C1 segment of cervical spinal cord (tissue), 14 donors: ENCODE measurements at places on chromosomes 1 and 21.

GRCh38 chr1:202624088-202624780 is 86.0 kb downstream of the SYT2 start:
- no peak for DNase-seq

DNA sequence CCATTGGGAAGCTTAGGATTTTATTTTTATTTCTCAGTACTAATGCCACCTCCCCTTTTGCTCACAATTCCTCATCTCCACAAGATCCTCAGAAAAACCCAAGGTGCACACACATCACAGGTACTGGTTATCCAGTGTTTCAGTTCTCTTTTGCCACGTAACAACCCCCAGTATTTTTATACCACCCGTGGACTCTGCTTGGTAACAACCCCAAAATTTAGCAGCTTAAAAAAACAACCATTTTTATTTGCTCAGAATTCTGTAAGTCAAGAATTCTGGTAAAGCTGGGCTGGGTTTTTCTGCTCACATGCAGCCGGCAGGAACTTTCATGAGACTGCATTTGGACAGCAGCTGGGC is 180.0 kb downstream of the KAZN start:
- DNase-seq = no peak

DNA sequence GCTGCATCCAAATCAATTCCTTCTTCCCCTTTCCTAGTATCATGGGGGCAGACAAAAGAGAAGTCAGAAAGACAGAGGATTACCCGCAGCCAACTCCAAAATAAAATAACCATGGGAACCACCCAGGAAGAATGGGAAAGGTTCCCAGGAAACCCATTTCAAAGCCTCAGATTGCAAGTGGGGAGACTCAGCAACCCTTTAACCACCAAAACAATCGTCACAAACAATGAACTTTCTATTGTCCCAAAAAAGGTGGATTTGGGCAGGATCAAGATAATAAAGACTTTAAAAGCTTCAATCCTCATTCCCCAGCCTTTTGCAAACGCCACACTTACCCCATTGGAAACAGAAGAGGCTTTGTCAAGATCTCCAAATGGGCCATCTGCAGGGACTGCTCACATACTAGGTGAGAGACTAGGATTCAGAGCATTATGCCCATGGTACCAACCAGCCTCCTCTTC is 5.1 kb downstream of the TIAM1 start:
- no peak for DNase-seq

DNA sequence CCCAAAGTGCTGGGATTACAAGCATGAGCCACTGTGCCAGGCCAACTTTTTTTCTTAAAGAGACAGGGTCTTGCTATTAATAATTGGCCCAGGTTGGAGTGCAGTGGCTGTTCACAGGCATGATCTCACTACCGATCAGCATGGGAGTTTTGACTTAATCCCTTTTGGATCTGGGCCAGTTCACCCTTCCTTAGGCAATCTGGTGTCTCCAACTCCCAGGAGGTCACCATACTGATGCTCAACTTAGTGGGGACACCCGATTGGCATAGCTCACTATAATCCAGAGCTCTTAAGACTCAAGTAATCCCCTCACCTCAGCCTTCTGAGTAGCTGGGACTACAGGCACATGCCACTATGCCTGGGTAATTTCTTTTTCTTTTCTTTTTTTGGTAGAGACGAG is 64.2 kb upstream of the SCYL3 start:
- no peak for DNase-seq

DNA sequence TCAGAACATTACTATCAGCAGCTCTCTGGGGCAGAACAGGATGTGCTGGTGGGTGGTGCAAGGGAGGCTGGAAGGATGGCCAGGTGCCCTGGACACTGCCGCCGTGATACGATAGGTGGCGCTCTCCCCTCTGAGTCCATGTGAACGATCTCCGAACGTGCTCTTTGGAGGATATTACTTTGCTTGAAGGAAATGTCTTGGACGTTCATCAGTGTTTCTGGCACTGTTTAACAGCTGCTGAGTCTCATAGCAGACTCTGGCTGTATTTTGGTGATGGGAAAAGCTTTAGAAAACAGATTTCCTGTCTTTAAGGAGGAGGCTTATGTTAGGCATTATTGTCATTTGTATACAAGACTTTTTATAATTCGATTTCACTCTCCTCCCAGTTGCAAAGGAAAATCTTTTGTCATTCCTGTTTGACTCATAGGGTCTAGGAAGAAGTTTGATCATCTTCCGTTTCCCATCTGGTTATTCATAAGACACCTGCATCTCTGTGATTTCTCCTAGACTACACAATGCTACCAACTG is 386.2 kb upstream of the ADGRL2 start:
- no peak for DNase-seq

DNA sequence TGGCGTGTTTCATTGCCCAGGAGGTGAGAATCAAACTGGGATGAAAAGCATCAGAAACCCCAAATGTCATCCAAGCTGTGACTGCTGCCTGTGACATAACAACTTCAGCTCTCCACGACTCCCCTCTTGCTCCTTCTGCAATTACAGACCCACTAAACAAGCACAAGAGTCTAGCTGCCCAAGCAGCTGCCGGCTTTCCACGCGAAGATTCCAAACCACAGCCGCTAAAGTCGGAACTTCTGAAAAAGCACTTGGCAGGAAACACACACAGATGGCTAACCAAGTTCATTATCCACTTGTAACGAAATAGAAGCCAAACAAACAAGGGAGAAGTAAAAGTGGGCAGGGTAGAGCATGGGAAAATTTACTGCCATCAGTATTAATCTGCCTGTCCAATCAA is 198.1 kb downstream of the SLC35F3 start:
- DNase-seq = no peak

DNA sequence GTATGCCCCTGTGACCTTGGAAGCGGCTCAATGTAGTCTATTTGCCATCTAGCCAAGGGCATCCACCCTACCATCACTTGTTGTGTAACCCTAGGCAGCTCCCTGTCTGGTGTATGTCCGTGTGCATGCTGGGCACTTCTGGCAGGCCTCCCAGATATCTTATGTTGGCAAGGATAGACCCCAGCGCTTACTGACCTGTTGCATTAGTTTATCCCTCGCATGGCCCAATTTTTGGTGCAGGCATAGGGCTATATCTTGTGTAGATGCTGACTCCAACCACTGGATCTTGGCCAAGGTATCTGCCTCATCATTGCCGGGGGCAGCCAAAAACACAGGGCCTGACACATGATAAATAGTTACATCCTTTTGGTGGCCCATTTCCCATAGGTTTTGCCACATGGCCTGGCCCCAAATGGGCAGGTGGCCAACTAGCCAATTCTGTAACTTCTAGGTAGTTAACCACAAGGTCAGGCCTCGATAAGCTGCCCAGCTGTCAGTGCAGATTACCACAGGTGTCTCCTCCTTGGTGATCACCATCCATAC is 14.0 kb upstream of the TBX19 start:
- DNase-seq = no peak

GRCh38 chr1:230797942-230798365 is 50.8 kb downstream of the CAPN9 start:
- DNase-seq = peak; percentile 55

DNA sequence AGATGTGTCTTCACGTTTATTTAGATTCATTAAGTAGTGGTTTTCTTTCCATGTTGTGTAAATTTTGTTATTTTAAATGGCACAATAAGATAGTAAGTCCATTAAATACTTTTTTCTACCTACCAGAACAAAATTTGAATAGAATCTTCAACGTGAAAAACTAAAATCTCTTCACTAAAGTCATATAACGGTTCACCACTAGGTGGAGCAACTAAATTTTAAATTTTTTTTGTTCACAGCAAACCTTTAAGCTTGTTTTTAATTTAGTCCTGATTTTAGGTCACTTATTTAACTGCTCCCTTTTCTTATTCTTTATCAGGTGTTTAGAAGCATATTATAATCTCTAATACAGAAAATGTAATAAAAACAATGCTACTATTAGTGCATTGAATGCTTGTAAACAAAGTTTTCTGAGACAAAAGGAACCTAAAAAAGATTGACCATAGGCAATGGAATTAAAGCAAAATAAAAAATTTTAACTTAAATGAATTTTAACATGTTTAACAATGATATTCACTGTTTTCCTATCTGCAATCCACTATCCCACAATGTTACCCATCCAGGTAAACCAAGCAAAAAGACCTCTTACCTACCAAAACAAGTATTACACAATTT is 28.3 kb upstream of the PKN2 start:
- peak; percentile 1 for DNase-seq

DNA sequence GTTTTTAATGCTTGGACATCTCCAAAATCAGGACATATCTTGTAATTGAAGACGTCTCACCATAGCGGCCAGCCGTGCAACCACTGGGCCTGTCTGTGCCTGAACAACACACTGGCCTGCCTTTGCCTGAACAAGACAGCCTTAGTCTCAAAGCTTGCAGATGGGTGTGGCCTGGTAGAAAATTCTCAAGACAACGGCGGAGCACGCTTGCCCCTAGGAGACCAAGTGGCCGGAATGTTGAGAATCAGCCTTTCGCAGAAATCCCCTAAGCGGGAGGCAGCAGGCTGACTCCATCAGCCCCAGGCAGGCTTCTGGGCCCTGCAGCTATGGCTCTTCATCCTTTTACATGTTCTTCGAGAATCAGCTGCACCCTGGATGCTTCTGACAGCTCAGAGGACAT is 98.0 kb upstream of the C1orf174 start:
- no peak for DNase-seq

- DNase-seq = no peak
Observed at GRCh38 chr1:73765551-73766233, 432.3 kb downstream of the LRRIQ3 start.

DNA sequence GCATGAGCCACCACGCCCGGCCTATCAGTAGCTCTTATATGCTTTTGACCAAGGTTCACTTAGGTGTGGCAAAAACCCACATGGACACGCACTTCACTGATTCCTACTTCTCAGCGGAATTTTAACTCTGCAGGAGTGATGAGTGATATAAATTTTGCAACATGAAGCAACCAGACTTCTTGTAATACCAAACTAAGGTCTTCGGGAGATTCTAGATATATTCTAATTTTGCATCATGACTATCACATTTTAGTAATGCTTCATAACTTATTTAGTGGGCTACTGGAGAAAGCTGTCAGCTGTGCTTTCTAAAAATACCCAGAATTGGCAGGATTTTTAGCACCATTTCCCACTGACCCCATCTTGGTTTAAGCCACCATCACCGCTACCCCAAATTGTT is 27.8 kb downstream of the RHCE start:
- DNase-seq = no peak

- no peak for DNase-seq
Observed at GRCh38 chr1:41504114-41505035, 19.9 kb upstream of the EDN2 start.

GRCh38 chr1:157274698-157275534 is 136.7 kb upstream of the ETV3 start:
- DNase-seq = no peak

- peak; percentile 83 for DNase-seq
Observed at GRCh38 chr1:111990878-111991718, 1.6 kb upstream of the KCND3 start.

DNA sequence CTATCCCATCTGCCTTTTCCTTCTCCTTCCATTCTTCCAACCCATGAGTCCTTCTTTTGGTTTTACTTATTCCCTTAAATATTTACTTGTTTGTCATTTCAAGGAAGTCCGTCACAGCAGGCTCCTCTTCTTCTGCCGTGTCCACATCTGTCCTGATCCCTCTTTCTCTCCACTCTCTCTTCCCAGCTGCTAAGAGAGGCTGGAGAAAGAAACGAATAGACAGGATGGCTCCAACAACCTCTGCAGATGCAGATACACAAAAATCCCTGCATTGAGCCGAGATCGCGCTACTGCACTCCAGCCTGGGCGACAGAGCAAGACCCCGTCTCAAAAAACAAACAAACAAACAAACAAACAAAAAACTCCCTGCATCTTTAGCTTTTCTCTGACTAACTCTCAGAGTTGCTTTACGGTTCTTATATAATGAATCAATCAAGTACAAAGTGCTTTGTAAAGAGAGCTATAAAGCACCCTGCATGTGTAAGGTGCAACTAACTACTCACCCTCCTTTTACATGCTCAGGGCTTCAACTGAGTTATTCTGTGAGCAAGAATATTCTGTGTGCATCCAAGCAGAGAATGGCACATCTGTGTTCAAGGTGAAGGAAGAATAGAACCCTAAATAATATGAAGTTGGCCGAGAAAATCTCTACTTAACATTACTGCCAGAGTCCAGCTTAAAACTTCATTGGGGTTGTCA is 3.8 kb upstream of the SAMD13 start:
- DNase-seq = no peak

DNA sequence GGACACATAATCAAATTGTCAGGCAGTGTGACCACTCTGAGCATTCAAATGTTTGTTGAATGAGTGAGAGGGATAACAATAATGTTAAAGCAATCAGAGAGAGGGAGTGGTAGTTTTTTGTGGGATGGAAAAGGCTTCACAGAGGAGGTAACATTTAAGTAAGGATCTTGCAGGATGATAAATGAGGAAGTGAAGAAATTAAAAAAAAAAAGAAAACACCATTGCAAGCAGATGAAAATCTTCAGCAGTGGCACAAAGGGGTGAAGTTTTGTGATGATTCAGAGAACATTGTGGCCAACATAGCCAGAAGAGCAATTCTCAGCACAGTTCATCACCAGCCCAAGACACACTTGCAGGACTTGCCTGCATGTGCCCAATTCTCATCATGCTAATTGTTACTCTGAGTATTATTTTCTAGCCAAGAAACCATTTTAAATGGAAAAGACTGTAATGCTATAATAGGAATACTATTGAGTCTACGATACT is 35.0 kb downstream of the OVGP1 start:
- no peak for DNase-seq

DNA sequence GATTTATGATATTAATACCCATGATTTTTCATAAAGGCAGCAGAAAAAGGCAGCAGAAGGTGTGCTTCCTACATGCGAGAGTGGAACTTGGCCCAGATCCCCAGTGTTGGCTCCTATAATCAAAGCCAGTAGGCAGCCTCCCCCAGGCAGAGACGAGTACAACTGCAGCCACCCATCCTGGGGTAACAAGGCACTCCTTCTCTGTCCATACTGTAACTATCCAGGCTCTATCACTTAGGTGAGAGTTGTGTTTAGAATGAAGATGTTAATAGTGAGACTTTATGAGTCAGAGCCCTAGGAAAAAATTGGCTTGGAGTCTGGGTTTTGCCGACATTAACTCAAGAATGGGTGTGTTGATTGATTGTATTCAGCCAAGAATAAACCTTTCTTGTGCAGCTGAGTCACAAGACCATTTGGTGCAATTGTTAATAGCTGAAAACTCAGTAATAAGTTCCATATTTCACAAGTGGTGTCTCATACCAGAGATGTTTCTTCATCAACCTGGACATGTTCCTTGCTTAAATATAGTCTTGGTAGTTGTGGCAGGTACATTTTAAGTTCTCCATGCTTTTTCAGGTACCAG is 322.3 kb downstream of the DUSP10 start:
- no peak for DNase-seq

DNA sequence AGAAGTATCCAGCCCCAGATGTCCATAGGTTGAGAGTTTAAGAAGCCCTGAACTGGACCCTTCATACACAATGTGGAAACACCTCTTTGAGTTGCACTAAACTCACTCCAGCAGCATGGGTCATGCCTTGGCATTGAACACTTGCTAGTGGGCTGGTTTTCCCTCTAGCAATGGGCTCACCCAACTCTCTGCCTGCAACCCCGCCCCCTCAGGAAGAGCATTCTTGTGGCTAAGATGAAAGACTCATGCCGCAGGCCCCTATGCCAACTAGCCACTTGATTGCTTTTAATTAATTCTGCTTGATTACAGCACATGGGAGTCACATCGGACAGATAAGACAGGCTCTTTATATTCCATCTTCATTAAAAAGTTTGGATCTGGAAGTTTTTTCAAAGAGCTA is 136.5 kb upstream of the GJB5 start:
- no peak for DNase-seq

- no peak for DNase-seq
Observed at GRCh38 chr21:33067457-33067856, 2.5 kb upstream of the OLIG1 start.
